ENCODE measurements at places on chromosomes 13 and 19.

DNA sequence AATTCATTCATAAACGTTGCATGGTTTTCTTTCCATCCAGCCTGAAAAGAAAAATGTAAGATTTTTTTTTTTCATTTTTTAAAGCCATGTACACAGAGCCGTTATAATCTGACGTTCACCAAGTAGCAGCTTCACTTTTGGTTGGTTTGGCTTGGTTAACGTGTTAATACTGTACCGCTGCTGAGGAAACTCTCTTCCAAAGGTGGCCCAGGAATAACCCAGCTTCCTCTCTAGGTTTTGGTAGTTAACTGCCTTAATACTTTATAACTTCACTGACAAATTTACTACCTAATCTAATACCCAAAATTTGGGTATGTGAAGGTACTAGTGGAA is 1.7 kb downstream of the INTS6 start:
- DNase-seq, result no peak

GRCh38 chr13:24127116-24127631 is 33.3 kb upstream of the SPATA13 start:
- DNase-seq, result no peak

- no peak for DNase-seq
Observed at GRCh38 chr19:34588249-34588648, 88.7 kb downstream of the SCGB2B2 start.

DNA sequence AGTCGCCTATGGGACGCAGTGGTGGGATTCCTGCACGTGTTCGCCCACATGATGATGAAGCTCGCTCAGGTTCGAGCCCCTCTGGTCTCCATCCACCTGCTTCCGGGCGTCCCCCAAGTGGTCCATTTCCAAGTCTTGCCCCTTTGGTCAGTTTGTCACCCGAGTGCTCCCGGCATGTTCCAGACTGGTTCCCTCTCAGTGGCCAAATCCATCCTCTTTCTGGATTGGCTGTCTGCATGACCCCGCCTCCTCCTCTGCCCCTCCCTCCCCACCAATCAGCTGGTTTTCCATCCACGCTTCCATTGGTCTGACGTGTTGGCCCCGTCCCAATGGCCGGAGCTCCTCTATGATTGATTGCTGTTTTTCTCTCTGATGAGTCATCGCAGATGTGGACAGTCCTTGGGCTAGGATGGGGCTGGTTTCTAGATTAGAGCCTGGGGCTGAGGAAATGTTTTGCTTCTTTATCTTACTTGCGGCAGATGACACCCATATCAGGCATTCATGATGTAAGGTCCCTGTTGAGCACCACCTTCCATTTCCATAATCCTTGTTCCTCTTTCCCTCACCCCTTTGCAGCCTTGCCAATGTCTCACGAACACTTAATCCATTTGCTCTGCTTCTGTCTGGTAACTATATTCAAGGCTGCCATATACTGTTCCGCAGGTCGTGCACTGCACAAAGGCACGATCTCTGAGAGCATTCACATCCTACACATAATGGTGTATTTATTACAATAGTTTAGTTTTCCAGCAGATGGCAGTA is 73.8 kb downstream of the MAP4K1 start:
- no peak for DNase-seq

DNA sequence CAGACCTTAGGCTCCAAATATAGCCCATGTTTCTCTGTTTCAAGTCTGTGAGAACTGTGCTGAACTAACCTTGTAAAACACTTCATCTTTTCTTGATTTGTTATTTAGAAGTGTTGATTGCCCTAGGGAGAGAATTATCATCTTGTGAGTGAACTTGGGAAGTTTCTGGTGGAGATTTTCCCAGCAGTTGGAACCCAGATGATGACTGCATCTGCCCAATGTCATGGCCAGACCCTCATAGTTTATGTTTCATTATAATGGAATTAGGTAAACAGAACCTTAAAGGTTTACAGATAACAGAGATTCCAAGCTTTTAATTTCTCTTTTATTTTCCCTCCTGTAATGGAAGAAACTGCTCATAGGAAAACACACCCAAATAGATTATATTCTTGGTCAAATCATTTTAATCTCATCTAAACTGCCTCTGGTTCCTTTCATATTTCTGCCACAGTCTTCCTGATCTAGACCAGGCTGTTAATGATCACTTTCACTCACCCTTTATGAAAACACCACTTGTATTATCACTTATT is 569.1 kb downstream of the KCTD12 start:
- DNase-seq, result no peak

GRCh38 chr19:2170219-2170618 is 6.5 kb downstream of the DOT1L start:
- no peak for DNase-seq

- DNase-seq, result no peak
Observed at GRCh38 chr13:109743706-109744453, 42.5 kb downstream of the IRS2 start.
